ENCODE measurements at places on chromosomes 4 and X. TPM values are rescaled to one million over a fixed set of nuclear protein-coding genes. Genes with fewer than 3 reads are reported as not detected.

PRDX4 gene
- total RNA-seq: 15.4 TPM

UGT2B10 gene
- total RNA-seq: not detected

SLC4A4 gene
- 2.0 TPM for total RNA-seq

RHOXF1 gene
- not detected for total RNA-seq

CSAG2 gene
- total RNA-seq: not detected

ZNF711 gene
- total RNA-seq: 0.11 TPM

UBL4A gene
- 41.6 TPM for total RNA-seq

CSN1S1 gene
- not detected for total RNA-seq

IL2RG gene
- total RNA-seq: 0.93 TPM

TAF9B gene
- 13.4 TPM for total RNA-seq

PFKFB1 gene
- 21.8 TPM for total RNA-seq

REPS2 gene
- total RNA-seq: 0.84 TPM

HPSE gene
- total RNA-seq: 0.34 TPM

TMEM35A gene
- total RNA-seq: 0.16 TPM

DDX3X gene
- 291 TPM for total RNA-seq

STOX2 gene
- total RNA-seq: 3.4 TPM

HCCS gene
- 39.3 TPM for total RNA-seq

LDB2 gene
- 11.0 TPM for total RNA-seq
